Activated CD8-positive, alpha-beta T cell treated with anti-CD3 and anti-CD28 coated beads, Interleukin-2, amount 10 ng/mL, durations not matched to agents 7 days and 5 days (primary cell): ENCODE measurements at places on chromosomes 6 and 20.

DNA sequence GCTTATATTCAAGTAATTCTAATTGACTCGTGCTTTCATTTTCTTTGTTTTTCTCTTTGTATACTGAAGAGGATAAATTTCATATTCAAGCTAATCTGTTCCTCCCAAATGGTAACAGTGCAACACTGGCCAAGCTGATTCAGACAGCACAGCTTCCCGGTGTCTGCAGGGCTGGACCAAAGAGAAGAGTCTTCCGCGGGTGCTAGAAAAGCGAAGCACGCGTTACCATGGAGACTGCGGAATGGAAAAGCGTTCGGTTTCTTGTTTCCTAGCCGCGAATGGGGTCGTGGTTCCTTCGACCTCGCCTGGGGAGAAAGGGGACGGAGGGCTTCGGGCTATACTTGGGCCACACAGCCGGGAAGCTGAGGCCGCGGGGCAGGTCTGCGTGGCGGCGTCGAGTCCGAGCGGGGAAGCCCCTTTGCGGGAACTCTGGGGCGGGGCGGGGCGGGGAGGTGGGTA, 6.2 kb upstream of the ZNF311 start:
- peak overlapping the region; percentile 9 for H3K27ac ChIP-seq
- peaks cover 31% of the 10 kb centered on the region for H3K27me3 ChIP-seq
- H3K4me3 ChIP-seq: peak overlapping the region; percentile 86

- H3K4me3 ChIP-seq: no peak overlapping the region
- H3K4me1 ChIP-seq: no peaks in the 10 kb centered on the region
- no peak overlapping the region for H3K27ac ChIP-seq
Observed at GRCh38 chr20:3032624-3033023, 10.8 kb upstream of the GNRH2 start.

GRCh38 chr20:54633374-54634355, 158.3 kb downstream of the DOK5 start:
- H3K4me1 ChIP-seq: no peaks in the 10 kb centered on the region
- DNase-seq: no peak
- H3K4me3 ChIP-seq: no peak overlapping the region
- H3K36me3 ChIP-seq: no peaks in the 10 kb centered on the region
- H3K27ac ChIP-seq: no peak overlapping the region

GRCh38 chr6:144741659-144742058, 456.5 kb downstream of the UTRN start:
- peaks cover 23% of the 10 kb centered on the region for H3K36me3 ChIP-seq
- H3K4me3 ChIP-seq: no peak overlapping the region
- no peaks in the 10 kb centered on the region for H3K4me1 ChIP-seq
- H3K27ac ChIP-seq: no peak overlapping the region

DNA sequence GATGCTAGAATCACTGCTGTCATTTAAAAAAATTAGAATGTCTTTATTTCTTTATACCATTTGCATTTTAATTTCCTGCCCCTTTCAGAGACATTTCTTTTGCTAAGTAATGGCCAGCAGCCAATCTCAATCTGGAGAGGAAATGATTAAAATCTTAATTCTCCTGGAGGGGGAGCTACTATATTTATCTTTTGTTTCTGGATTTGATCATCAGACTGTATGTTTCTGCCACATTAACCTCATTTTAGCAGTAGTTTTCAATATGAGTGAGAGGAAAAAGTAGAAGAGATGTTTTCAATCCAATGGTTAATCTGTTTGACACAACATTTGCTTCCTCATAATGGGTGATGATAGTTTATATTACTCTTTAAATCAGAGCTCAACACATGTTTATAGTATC, 138.0 kb downstream of the FUT9 start:
- H3K27ac ChIP-seq: no peak overlapping the region
- no peaks in the 10 kb centered on the region for H3K36me3 ChIP-seq
- H3K4me1 ChIP-seq: no peaks in the 10 kb centered on the region

DNA sequence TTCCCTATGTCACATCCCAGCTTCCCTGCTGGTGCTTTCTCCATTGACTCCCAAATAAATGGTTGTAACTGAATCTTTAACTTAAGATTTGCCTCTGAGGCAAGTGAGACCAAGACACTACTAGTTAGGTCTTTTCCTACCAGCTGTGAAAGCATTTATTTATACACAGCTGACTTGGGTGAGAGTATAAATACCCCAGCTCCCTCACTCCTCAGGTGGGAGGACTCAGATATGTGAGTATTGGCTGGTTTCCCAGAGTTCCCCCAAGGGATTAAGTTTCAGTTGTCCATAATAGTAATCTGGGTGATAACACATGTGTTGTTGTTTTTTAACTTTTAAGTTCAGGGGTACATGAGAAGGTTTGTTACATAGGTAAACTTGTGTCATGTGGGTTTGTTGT, 49.8 kb downstream of the CFAP61 start:
- no peak overlapping the region for H3K27ac ChIP-seq
- no peaks in the 10 kb centered on the region for H3K36me3 ChIP-seq
- no peak overlapping the region for H3K4me3 ChIP-seq
- no peak for DNase-seq

GRCh38 chr6:169409742-169410312, 156.2 kb upstream of the THBS2 start:
- H3K4me3 ChIP-seq: no peak overlapping the region
- H3K4me1 ChIP-seq: no peaks in the 10 kb centered on the region
- peaks cover under 1% of the 10 kb centered on the region for H3K27me3 ChIP-seq
- no peak for DNase-seq

DNA sequence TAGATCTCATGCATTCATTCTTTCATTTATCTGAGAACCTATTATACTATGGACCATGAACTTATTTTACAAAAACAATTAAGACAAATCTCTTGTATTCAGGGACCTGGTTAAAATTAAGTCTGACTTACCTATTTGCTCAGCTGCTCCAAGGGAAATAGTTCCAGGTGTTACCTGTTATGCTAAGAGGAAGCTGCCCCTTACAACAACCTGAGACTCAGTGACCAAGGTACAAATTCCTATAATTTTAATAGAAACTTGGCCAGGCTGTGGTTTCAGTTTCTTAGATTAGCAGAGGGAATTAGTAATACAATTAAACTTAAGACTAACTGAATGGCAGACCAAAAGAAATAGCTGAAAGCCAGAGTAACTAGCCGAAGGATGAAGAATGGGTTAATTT, 48.2 kb upstream of the GMPR start:
- no peak overlapping the region for H3K27ac ChIP-seq
- H3K4me3 ChIP-seq: no peak overlapping the region
- H3K36me3 ChIP-seq: no peaks in the 10 kb centered on the region
- peaks cover 33% of the 10 kb centered on the region for H3K27me3 ChIP-seq
- no peak for DNase-seq

DNA sequence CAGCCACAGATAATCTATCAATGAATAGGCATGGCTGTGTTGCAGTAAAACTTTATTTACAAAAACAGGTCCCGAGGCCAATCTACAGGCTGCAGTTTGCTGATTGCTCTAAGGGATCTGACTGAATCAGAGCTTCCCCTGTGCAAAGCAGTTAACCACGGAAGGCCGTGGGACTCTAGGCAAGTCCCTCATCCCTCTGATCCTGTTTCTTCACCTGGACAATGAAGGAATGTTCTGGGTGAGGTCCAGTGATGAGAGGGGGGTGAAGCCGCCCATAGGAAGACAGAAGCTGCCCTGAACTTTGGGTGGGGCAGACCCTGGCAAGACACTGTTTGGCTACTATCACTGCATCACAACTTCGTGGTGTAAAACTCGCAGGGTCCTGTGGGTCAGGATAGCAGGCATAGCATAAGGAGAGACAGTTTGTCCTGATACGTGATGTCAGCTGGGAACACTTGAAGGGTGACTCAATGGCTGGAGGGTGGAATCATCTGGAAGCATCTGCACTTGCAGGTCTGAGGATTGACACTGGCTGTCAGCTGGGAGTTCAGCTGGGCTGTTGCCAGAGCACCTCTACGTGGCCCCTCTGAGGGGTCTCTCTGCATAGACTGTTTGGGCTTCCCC, 33.3 kb upstream of the TGM2 start:
- H3K4me3 ChIP-seq: no peak overlapping the region
- no peak for DNase-seq
- no peak overlapping the region for H3K27ac ChIP-seq
- H3K27me3 ChIP-seq: peaks cover 6% of the 10 kb centered on the region
- no peaks in the 10 kb centered on the region for H3K4me1 ChIP-seq

GRCh38 chr6:131292145-131292938, 157.1 kb downstream of the AKAP7 start:
- peaks cover 12% of the 10 kb centered on the region for H3K4me1 ChIP-seq
- H3K27ac ChIP-seq: peak overlapping the region; percentile 23
- no peak for DNase-seq
- no peaks in the 10 kb centered on the region for H3K27me3 ChIP-seq

- H3K4me3 ChIP-seq: no peak overlapping the region
- H3K36me3 ChIP-seq: no peaks in the 10 kb centered on the region
- H3K4me1 ChIP-seq: peaks cover 10% of the 10 kb centered on the region
- DNase-seq: no peak
- H3K27ac ChIP-seq: no peak overlapping the region
- no peaks in the 10 kb centered on the region for H3K27me3 ChIP-seq
Observed at GRCh38 chr6:130853555-130854183, 26.5 kb downstream of the SMLR1 start.

DNA sequence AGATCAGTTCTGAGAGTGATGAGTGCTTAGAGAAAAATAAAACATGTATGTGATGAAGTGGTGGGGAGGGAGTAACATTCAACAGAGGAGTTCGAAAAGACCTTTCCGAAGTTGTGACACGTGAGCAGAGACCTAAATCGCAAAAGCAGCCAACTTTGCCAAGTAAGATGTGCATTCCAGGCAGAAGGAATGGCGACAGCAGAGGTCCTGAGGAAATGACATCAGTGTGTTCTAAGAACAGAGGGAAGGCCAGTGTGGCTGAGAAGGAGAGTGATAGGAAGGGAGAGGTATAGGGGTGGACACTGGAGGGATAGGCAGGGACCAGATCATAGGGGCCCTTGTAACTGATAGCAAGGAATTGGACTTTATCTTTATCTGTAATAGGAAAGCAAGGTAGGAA, 51.3 kb downstream of the ADAT2 start:
- H3K4me3 ChIP-seq: no peak overlapping the region
- peaks cover 24% of the 10 kb centered on the region for H3K4me1 ChIP-seq
- H3K36me3 ChIP-seq: no peaks in the 10 kb centered on the region
- H3K27me3 ChIP-seq: peaks cover 3% of the 10 kb centered on the region
- no peak overlapping the region for H3K27ac ChIP-seq
- DNase-seq: no peak

DNA sequence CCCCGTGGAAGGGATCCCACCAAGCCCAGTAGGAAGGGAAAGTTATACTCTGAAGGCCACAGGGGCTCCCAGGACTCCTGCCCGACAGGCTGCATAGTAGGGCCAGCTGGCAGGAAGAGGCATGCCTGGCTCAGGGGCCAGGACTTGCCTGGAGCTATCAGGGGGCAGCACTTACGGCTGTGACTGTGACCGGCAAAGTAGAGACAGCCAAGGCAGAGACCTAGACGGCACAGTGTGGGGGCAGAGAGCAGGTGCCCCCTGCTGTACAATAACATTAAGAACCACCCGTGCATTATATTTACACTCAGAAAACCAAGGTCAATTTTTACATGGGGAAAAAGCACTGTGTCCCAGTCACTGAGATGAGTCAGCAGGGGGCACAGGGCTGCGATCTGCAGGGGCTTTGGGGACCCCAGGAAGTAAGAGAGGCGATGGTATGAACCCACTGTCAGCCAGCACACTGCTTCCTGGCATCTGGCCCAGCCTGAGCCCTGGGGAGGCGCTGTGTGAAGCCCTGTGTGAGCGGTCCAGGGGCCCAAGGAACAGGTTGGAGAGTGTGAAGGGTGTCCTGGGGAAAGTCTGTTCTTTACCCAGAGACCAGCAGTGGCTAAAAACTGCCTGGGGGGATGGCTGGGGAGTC, 9.9 kb downstream of the CCDC167 start:
- peak overlapping the region; percentile 84 for H3K27ac ChIP-seq
- no peaks in the 10 kb centered on the region for H3K27me3 ChIP-seq
- H3K4me1 ChIP-seq: peaks cover 37% of the 10 kb centered on the region
- H3K4me3 ChIP-seq: no peak overlapping the region
